ENCODE measurements at places on chromosomes 7 and 10.

GRCh38 chr10:128147669-128148068 lies 21.4 kb upstream of the MKI67 start:
- DNase-seq = no peak

DNA sequence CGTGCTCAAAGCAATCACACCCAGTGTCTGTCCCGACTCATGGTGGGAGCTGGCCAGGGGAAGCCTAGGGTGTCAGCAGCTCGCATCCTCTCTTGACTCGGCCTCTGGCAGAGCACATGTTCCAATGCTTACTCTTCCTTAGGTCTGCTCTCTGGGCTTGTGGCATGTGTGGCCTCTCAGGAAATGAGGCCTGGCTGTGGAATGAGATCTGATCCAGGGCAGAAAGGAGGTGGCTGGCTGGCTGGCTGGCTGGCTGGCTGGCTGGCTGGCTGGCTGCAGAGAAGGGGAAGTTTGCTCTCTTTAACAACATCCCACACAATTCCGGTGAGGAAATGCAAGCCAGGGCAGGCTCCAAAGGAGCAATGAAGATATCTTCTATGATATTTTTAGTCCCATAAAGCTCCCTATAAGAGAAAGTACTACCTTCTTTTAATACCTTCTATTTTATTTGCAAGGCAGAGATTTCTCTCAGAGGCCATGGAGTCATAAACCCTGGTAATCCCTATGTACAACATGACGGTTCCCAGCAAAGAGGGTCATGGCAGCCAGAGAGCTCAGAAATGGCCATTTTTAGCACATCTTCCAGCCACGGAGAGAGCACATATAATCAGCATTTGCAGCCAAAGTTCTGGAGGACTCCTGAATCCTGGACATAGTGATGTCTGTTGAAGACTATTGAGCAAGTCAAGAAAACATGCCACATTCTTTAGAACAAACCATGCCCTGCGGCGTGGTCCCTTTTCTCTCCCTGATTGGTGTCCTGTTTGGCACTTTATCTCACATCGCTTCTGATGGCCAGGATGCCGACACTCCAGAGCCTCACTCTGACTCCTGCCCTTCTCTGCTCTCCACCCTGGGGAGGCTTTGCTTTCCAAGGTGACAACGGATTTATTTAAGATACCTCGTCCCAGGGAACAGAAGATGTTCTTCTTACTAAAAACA lies 153.7 kb downstream of the FANK1 start:
- no peak for DNase-seq

DNA sequence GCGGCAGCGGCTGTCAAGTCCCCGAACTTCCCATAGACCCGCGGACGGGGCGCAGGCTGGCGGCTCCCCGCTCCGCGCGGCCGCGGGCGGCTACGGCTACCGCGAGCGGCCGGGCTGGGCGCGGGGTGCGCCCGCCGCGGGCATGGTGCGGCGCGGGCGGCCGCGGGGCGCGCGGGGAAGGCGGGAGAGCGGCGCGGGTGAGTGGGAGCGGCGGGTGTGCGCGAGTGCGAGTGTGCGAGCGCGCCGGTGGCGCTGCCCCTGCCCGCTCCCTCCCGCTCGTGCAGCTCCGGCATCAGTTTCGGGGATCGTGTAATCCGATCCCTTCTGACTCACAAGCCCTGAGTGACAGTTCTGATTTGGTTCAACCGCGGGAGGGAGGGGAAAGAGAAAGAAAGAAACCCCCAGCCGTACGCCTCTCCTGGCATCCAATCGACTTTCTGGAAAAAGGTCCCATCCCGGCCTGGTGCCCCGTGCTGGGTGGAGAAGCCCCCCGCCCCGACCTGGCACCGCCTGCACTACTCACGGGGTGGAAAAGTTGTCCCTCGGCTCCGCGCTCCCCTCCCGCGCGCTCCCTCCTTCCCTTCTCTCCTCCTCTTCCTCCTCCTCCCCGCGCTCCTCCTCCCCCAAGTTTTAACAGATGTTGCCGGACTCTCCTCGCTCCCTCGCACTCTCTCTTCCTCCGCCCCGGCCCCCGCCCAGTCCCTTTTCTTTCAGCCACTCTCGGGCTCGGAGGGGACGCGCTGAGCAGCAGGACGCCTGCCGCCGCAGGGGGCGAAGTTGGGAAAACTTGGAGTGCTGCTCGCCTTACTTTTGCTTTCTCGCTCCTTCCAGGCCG lies at the start of gene GLI3:
Gene GLI3, minus strand, starts transcription at position 234 of the 835 bp plus-strand sequence. CDS start 13,956 bp downstream, outside the sequence.
- peak; percentile 84 for DNase-seq

- no peak for DNase-seq
Observed at GRCh38 chr7:29116361-29117200, 29.8 kb downstream of the CPVL start.

DNA sequence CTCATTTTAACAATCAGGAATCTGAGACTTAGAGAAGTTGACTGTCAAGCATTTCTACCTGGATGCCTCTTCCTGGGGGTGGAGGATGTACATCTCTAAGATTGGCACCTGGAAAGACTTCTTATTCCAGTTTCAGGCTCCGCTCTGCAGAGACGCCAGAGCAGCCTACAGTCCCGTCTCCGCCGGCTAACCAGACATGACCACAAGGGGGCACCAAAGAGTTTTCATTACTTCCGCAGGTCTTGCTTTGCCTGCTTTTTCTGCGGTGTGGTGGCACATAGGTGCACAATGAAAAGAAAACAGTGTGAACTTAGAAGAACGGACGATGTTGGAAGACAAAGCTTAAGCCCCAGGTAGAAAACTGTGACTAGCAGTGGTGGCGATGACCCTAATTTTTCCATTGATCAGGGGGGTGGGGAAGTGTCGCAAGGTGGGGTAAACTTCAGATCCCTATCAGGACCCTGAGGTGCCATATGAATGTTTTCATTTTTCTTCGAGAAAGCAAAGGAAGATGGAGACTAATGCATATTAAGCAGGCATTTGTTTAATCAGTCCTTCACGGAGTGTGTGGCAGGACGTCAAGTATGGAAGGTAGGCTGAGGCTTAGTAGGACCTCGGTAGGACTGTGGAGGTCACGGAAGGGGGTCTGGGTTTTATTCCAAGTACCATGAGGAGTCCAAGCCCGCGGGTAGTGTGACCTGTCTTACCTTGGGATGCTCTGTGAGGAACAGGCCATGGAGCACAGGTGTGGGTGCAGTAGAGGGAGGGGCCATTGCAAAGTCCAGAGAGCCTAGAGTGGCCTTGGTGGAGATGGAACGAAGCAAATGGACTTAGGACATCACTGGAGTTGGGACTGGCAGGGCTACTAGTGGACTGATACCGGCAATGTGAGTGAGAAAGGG lies 60.1 kb upstream of the SORCS3 start:
- DNase-seq = peak; percentile 72
